Type B pancreatic cell (in vitro differentiated cells): ENCODE measurements at places on chromosomes 13 and 19. TPM values are rescaled to one million over a fixed set of nuclear protein-coding genes. Genes with fewer than 3 reads are reported as not detected.

PCP2 gene
- 1.0 TPM in 1 of 2 replicates, not detected in the other for total RNA-seq

ATXN8OS gene
- total RNA-seq = not detected in 2 replicates

DNA sequence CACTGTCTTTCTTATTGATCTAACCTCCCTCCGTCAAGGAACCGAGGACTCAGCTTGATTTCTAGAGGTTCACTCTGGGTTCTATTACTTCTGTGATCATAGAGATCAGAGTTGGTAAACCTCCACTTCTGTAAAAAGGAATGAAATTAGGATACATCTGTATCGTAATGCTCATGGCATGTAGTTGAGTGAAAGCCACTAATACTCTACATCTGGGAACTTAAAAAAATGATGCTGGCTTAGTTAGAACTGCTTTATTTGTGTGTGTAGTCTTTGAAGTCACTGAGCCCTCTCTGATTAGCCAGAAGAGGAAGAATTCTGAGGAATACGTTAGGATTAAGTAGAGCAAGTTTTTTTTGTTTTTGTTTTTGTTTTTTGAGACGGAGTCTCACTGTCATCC, 140.8 kb downstream of the GGACT start:
- DNase-seq = no peak

MRPL4 gene
- total RNA-seq = 67.3 and 68.0 TPM in 2 replicates

- no peak for DNase-seq
Observed at GRCh38 chr13:66972659-66973058, 257.5 kb downstream of the PCDH9 start.

DNA sequence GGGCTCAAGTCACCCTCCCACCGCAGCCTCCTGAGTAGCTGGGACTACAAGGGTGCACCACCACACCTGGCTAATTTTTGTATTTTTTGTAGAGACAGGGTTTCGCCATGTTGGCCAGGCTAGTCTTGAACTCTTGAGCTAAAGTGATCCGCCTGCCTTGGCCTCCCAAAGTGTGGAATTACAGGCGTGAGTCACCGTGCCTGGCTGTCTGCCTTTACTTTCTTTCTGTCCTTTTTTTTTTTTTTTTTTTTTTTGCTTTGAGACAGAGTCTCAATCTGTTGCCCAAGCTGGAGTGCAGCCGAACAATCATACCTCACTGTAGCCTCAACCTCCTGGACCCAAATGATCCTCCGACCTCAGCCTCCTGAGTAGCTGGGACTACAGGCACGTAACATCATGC, 25.0 kb upstream of the OR1M1 start:
- no peak for DNase-seq

GRCh38 chr13:21237081-21237480, 60.6 kb downstream of the MRPL57 start:
- DNase-seq = no peak

- no peak for DNase-seq
Observed at GRCh38 chr19:13849991-13850909, 26.7 kb upstream of the NANOS3 start.
